Activated CD4-positive, alpha-beta memory T cell treated with anti-CD3 and anti-CD28 coated beads for 36 hours (primary cell): ENCODE measurements at places on chromosomes 6 and 20.

DNA sequence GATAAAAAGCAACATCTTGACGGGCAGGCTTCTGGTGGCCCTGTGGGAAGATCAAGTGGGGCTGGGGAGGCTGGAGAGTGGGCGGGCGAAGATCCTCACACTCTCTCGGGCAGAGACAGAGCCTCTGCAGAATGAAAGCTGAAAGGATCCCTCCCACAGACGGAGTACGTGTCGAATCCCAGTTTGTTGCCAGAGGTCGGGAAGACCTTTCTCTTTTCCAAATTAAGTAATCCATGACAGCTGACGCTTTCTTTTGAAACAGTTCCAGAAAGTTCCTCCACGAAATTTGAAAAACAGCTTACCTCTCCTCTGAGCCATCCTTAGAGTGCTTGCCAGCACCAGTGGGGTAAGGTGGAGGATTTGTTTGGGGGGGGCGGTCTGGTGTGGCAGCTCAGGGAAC lies 155.6 kb upstream of the SMLR1 start:
- no peak for DNase-seq
- H3K4me3 ChIP-seq: no peak overlapping the region
- H3K36me3 ChIP-seq: peaks cover 2% of the 10 kb centered on the region
- H3K27ac ChIP-seq: no peak overlapping the region
- H3K27me3 ChIP-seq: no peaks in the 10 kb centered on the region

DNA sequence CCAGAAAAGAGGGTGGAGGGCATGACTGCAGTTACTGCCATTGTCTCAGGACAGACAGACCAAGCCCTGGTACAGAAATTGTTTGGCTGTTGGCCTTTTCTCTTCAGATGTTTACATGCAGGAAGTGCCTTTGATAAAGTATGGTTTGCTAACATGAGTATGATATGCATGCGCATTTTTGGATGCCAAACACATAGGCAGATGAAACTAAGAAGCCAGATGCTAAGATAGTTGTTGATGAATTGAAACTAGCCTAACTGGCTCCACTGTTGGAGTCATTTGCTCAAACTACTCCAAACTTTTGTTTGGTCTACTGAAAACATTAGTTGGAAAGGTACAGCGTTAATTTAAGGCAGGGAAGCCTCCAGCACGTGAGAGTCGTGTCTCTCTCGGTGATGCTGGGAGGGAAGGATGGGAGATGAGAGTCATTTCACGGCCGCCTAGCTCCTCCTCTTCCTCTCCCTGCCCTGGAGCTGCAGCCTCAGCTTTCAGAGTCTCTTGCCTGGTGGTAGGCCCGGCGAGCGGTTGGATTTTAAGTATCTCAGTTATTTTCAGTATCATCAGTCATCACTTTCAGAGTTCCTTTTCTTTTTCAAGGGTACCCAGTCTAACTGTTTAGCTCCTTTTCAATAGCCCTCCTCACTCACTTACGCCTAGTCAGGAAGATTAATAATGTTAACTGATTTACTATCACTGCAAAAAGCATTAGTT lies 29.7 kb downstream of the RREB1 start:
- H3K4me1 ChIP-seq: peaks cover 71% of the 10 kb centered on the region
- H3K27ac ChIP-seq: peak overlapping the region; percentile 86
- H3K36me3 ChIP-seq: no peaks in the 10 kb centered on the region
- H3K4me3 ChIP-seq: peak overlapping the region; percentile 68
- H3K27me3 ChIP-seq: no peaks in the 10 kb centered on the region
- DNase-seq: peak; percentile 83

DNA sequence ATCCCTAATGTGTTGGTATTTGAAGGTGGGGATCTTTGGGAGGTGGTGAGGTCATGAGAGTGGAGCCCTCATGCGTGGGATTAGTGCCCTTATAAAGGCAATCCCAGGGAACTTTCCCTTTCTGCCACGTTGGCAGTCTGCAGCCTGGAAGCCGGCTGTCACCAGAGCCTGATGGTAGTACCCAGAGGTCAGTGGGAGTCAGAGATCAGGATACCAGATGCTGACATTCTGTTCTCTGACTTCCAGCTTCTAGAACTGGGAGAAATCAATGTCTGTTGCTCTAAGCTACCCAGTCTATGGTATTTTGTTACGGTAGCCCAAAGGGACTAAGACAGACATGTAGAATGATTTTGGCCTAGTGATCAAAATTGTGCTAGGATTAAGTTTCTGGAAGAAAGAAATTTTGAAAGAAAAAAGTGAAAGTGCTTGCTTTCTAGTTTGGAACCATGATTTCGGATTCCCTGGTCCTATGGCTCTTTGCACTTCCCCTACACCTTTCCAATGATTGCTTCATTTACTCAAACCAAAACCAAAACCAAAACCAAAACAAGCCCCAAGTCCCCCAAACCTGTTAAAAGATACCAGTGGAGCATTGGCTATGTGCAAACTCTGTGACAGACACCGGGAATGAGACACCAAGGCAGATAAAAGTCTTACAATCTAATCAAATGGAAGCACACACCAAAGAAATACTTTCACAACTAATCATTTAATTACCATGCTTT lies 173.7 kb upstream of the ZNF217 start:
- DNase-seq: no peak
- H3K36me3 ChIP-seq: no peaks in the 10 kb centered on the region
- H3K27me3 ChIP-seq: no peaks in the 10 kb centered on the region
- peaks cover 4% of the 10 kb centered on the region for H3K4me1 ChIP-seq

DNA sequence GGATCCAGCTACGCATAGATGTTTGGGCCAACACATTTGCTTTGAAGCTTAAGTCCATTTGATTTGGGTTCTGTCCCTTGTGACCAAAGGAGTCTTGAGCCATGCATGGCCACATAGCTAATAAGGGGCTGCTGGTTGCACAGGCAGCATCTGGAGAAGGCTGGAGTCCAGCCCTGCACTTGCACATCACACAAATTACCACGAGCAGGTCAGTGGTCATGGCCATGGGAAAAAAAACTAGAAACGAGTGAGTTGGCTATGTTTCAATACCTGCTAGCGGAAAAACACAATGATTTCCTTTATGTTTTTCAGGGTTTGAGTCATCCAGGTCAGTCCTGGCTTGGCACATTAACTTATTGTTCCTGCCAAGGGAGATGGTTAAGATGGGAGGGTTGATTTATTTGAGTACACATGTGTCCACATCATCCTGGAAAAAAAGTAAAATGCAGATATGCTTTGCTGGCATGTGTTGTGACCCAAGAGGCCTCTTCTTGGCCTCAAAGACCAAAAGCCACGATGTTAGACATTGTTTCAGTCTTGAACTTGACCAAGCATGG lies 5.6 kb upstream of the STX16 start:
- peaks cover 8% of the 10 kb centered on the region for H3K27me3 ChIP-seq
- H3K4me1 ChIP-seq: peaks cover 6% of the 10 kb centered on the region
- no peaks in the 10 kb centered on the region for H3K36me3 ChIP-seq
- H3K4me3 ChIP-seq: no peak overlapping the region
- no peak for DNase-seq

GRCh38 chr20:8133851-8134451 lies 1.9 kb downstream of the PLCB1 start:
- peaks cover 31% of the 10 kb centered on the region for H3K27me3 ChIP-seq
- H3K4me1 ChIP-seq: peaks cover 17% of the 10 kb centered on the region
- no peak overlapping the region for H3K4me3 ChIP-seq
- H3K36me3 ChIP-seq: no peaks in the 10 kb centered on the region
- no peak overlapping the region for H3K27ac ChIP-seq
- no peak for DNase-seq
